ENCODE measurements at places on chromosomes 1 and 21.

DNA sequence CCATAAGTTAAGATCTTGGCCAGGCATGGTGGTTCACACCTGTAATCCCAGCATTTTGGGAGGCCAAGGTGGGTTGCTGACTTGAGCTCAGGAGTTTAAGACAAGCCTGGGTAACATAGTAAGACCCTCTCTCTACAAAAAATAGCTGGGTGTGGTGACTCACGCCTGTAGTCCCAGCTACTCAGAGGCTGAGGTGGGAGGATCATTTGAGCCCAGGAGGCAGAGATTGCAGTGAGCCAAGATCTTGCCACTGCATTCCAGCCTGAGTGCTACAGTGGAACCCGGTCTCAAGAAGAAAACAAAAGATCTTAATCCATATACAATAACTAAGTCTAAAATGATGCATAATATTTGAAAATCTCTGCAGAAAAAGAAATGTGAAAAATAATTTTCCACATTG is 165.5 kb upstream of the NR5A2 start:
- DNase-seq: no peak

DNA sequence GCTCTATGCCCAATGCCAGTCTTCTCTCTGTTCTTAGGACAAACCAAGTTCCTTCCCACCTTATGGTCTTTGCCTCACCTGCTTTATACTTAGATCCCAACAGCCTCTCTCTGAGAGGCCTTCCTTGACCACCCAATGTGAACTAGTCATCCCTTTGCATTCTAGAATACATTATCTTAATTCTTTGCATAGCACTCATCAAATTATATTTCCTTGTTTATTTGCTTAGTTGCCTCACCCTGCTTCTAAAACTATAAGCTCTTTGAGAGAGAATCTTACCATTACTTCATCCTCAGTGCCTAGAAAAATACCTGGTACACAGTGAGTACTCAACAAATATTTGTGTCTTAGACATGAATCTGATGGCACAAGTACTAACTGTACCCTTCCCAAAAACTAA is 8.0 kb downstream of the PIGP start:
- no peak for DNase-seq

DNA sequence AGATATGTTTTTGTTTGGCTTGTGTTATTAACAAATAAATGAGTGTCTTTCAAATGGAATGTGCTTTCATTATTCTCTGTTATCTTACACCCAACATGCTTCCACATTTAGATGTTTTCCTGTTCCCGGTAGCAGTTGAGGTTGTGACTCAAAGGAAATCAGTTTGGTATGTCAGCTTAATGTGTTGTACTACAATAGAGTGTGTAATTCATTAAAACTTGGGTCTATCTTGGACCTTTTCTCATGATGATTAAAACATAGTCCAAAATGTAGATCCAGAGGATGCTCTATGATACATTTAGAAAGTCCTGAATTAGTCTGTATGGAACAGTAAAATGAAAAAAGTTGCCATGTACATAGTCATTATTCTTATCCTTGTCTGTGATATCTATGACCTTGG is 26.7 kb downstream of the RTCA start:
- DNase-seq: no peak

- no peak for DNase-seq
Observed at GRCh38 chr1:206100226-206100815, 16.9 kb downstream of the AVPR1B start.

- DNase-seq: no peak
Observed at GRCh38 chr1:81032374-81032773, 768.4 kb upstream of the ADGRL2 start.

GRCh38 chr1:11707621-11708276 is 16.2 kb downstream of the DRAXIN start:
- no peak for DNase-seq

DNA sequence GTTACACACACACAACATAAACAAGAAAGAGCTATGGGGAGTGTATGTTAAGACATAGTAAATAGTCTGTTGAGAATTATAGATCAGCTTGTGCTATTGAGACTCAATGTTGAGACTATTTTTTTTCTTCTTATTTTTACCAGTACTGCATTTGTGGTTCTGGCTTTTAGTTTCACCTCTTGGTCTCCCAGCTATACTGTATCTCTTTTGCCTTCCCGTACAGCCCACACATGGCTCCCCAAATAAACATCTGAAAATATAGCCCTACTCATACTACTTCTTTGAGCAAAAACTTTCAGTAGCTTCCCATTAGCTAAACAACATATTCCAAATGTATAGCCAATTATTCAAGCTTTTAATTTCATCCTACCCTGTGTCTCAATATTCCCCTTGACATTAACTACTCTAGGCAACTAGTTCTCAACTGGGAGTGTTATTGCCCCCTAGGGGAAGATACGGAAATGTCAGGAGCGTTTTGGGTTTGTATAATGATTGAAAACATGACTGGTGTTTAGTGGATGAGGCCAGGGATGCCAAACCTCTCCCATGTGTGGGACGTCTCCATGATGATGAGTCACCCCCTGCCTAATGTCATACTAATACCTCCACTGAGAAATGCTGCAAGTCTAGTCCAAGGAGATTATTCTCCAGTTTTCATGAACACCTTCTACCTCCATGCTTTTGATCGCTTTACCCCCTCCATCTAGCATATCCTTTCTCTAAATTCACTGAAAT is 6.8 kb downstream of the RPE65 start:
- peak; percentile 7 for DNase-seq

DNA sequence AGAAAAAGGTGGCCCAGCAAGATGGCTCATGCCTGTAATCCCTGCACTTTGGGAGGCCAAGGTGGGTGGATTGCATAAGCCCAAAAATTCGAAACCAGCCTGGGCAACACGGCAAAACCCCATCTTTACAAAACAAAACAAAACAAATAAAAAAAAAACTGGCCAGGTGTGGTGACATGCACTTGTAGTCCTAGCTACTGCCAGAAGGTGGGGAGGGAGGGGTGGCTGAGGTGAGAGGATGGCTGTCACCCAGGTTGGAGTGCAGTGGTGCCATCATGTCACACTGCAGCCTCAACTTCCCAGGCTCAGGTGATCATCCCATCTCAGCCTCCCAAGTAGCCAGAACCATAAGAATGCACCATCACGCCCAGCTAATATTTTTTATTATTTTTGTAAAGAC is 22.8 kb downstream of the RERE start:
- no peak for DNase-seq

GRCh38 chr1:118219438-118219837 is 34.4 kb upstream of the SPAG17 start:
- DNase-seq: no peak

GRCh38 chr1:245715970-245716369 is 561.2 kb downstream of the KIF26B start:
- DNase-seq: no peak

- DNase-seq: no peak
Observed at GRCh38 chr1:162070094-162070748, 730 bp downstream of the NOS1AP start.

GRCh38 chr1:29237129-29237821 is 953 bp downstream of the PTPRU start:
- DNase-seq: no peak

GRCh38 chr1:29713857-29714256 is 477.5 kb downstream of the PTPRU start:
- no peak for DNase-seq

DNA sequence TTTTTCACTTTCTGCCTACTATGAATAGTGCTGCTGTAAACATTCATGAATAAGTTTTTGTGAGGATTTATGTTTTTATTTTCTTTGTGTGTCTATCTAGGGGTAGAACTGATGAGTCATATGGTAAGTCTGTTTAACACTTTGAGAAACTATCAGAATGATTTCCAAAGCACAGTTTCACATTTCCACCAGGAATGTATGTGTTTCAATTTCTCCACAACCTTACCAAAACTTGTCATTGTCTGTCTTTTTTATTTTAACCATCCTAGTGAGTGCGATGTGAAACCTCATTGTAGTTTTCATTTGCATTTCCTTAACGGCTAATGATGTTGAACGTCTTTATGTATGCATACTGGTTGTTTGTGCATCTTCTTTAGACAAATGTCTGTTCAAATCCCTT is 23.5 kb downstream of the RNASEL start:
- no peak for DNase-seq

DNA sequence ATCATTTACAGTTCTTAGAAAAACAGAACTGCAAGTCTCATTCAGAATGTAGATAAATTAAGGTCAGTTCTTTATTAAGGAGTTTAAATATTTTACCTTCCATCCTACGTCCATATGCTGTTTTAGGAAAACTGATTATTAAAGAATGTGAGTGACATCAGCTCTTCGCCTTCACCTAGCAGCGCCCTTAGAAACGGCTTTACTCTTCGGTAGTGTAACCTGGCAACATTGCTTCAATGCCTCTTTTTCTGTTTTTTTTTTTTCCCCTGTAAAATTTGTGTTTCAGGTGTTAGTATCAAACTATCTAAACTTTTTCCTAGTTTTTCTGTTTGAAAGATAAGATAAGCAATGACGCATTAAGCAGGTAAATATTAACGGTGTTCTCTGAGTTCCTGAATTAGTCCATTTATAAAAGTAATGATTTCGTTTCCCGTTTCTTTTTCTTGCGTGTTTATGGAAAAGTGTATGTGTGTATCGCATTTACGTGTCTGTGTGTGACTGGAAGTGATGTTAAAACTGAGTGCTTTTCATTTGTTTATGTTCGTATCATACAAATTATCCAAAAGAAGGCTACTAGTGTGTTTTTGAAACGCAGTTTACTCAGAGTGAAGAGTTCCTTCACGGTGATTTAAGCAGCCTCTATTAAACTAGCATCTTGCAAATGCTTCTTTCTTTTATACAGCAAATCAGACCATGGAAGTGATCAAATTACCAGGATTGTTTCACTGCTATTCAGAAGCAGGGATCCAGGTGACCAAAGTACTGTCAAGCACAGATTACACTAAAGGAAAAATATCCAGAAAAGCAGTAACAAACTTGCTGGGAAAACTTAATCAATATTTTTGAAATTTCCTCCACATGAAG is 139.0 kb downstream of the SDCCAG8 start:
- DNase-seq: no peak

DNA sequence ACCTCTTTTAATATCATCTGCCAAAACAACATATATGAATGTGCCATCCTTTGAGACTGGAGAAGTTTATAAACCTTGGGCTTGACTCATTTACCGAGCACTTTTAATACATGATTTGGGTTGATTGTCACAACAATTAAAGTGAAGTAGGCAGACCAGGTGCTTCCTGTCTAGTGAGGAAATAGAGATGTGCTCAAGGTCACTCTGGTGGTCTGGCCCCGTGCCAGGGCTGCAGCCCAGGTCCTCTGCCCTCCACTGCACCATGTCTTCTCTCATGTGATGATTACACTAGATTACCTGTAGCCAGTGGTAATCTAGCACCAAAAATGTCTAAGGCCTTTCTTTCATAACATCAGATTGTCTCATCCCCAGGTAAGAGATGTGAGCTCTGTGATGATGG is 61.8 kb upstream of the LAMC2 start:
- no peak for DNase-seq

- no peak for DNase-seq
Observed at GRCh38 chr1:151508833-151509232, 2.4 kb upstream of the CGN start.

DNA sequence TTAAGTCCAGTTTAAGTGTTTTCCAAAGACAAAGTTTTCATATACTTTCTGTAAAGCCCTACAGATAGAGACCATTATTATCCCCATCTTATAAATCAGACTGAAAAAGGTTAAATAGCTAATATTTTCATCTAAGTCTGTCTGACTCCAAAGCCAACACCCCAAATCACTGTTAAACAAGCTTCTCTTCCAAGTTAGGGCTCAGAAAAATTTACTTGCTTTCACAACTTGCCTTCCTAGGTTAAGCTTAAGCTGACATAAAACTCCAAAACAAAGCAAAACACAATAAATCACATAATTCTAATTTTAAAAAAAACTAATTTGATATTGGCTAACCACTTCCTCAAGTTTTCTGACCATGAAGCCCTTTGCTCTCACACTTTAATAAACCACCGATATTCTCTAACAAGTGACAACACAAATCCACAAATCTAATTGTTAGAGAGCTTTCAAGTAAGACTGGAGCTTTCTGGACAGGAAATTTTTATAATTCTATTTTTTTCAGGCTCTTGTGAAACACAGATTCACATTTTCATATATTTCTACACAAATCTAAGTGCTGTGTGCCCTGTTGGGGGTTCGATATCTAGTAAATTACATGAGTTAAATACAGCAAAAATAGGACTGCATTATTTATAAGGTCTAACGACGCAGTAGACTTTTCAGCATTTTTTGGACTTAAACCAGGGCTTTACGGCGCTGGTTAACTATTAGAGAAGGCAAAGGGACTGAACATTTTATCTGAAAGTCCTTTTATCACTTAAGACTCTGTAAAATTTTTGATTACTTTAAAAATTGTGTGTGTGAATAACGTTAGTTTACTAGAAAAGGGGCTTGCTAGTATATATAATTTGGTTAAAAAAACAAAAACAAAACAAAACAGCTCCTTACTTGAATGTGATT is 2.1 kb downstream of the GNG12 start:
- DNase-seq: no peak

DNA sequence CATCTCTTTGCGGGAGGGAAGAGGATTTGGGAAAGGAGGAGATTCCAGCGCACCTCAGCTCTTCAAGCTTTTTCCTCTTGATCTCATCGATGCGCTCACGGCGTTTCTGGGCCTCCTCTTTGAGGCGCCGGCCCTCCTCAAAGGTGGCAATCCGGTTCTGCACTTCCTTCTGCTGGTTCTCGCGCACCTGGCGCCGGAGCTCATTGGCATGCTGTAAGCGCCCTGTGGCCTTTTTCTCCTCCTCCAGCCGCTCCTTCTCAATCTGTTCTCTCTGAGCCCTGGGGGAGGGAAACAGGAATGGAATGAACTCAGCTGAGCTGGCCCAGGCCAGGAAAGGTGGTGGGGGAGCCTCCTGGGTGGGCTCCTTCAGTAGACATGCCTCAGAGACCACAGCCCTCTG is 10.4 kb upstream of the VSIG8 start:
- no peak for DNase-seq

GRCh38 chr1:54459726-54460191 is 53.6 kb upstream of the SSBP3 start:
- no peak for DNase-seq
